ENCODE measurements at places on chromosomes 16 and 17. TPM values are rescaled to one million over a fixed set of nuclear protein-coding genes. Genes with fewer than 3 reads are reported as not detected.

DNA sequence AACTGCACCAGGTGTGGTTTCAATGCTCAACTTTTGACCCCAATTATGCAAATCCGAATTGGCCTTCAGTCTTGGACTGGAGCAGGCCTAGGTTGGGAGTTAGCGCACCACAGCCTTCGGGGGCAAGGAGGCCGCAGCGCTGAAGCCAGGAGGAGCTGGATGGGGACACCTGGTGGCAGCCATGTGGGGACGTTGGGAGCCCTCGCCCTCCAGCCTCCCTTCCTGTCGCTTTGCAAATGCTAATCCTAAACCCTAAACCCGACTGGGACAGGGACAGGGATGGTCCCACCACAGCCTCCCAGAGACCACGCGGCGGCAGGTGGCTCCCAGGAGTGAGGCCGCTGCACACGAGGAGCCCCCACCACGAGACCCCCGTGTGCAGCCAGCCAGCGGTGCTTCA, 58.7 kb downstream of the KLHDC4 start:
- H3K36me3 ChIP-seq = peaks cover 20% of the 10 kb centered on the region
- no peaks in the 10 kb centered on the region for H3K4me1 ChIP-seq

NAT9 gene
- total RNA-seq = 20.5 TPM

DNAI2 gene
- not detected for total RNA-seq

DNA sequence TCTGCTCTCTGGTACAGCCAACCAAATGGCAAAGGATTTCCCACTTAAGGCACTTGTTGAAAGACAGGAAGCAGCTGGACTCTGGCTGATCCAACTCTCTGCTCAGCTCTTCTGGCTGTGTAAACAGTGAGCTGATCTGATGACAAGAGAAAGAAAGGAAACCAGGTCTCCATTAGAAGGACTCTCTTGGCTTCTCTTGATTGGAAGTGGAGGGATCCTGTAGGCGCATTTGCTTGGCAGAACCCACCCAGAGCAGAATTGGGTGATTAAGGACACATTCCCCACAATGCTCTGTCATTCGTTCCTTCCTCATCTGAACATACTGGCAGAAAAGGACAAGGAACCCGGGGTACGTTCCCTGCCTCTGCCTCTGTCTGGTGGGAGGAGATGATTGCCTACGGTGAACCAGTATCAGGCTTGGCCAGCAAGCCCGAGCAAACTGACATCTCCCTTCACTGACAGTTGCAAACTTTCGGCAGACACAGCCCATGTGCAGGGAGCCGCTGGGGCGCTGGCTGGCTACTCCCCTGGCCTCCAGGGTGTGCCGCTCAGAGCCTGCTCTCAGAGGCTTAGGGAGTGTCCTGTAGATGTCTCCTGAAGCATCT, 29.1 kb downstream of the LDHD start:
- H3K27me3 ChIP-seq = no peaks in the 10 kb centered on the region
- H3K36me3 ChIP-seq = no peaks in the 10 kb centered on the region
- peaks cover 32% of the 10 kb centered on the region for H3K4me1 ChIP-seq

- DNase-seq = peak; percentile 42
- no peaks in the 10 kb centered on the region for H3K36me3 ChIP-seq
These were observed 38.6 kb downstream of the SYNRG start for GRCh38 chr17:37570527-37571093.

DNA sequence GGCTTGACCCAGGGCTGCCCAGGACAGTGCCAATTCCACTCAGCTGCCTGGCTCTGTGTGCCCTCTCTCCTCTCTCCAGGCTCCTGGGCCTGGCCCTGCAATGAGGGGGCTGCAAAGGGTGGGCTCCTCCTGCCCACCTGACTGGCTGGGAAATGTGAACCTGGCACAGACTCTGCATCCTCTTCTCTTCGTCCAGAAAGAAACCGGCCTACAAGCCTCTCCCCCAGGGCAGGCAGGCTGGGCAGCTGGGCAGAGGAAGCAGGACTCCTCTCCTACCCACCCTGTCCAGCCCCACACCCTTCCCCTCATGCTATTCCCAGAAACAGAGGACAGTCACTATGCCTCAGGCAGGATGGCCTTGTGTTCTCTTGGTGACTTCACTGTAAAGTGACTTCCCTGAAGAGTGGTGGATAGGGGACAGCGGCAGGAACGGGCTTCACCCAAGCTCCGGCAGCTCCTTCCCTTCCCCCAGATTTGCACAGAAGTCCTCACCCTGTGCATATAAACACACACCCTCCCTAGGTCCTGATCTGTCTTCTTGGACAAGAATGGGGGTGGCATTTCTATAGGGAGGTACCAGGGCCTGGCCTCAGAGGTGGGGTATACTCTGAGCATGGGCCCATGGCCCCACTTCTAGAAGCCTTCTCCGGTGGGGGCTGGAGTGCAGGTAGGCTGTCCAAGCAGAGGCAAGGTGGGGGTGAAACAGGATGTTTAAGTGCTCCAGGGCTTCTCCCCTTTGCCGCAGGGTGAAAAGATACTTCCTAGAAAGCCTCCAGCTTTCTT, 4.9 kb upstream of the STAT5A start:
- H3K4me3 ChIP-seq = no peak overlapping the region
- DNase-seq = no peak
- no peak overlapping the region for H3K27ac ChIP-seq

NACA2 gene
- total RNA-seq = not detected
